Stimulated activated CD4-positive, alpha-beta T cell treated with anti-CD3 and anti-CD28 coated beads, Interleukin-2, amount 100 ng/mL, for 48 hours (primary cell): ENCODE measurements at places on chromosomes 1 and 21.

- no peak for DNase-seq
Measured at GRCh38 chr21:25649146-25649545, 10.1 kb downstream of the JAM2 start.

DNA sequence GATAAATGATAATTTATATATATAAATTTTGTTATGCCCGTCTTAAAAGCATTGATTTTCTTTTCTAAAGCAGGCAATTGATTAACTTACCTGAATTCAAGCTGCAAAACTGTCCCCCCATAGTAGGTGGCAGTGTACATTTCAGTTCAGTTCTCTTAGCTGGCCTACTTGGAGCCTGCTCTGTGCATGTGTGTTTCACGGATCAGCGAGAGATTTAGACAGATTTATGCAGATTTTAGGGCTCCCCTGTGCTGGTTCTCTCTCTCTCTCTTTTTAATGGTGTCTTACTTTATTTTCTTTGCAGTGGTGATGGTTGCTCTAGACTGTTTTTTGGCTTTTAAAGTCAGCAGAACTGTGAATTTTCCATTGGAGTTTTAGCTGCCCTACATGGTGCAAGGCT is 30.7 kb downstream of the CLIC4 start:
- no peak for DNase-seq

- no peak for DNase-seq
Measured at GRCh38 chr1:8660411-8660828, 157.0 kb downstream of the RERE start.

DNA sequence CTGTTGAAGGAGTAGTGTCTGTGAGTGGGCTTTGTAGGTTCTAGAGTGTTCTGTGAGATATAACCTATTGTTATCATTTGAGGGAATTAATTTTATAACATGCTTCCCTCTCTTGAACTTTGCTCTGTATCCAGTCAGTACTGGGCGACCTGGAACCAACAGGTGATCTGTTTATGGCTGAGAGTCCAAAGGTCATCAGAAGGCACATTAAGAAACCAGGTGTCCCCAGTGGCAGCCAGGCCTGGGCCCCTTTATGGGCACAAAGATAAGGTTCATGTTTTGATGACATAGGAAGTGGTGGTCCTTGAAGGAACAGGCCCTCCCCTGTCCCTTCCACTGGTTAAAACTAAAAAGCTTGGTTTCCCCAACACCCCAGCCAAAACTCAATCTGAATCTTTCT is 61.1 kb downstream of the FHAD1 start:
- DNase-seq: no peak

GRCh38 chr1:13494025-13494424 is 19.8 kb downstream of the LRRC38 start:
- no peak for DNase-seq

GRCh38 chr1:110588486-110588885 is 17.7 kb downstream of the KCNA2 start:
- DNase-seq: no peak

GRCh38 chr1:234649432-234650081 is 39.6 kb upstream of the IRF2BP2 start:
- DNase-seq: no peak

DNA sequence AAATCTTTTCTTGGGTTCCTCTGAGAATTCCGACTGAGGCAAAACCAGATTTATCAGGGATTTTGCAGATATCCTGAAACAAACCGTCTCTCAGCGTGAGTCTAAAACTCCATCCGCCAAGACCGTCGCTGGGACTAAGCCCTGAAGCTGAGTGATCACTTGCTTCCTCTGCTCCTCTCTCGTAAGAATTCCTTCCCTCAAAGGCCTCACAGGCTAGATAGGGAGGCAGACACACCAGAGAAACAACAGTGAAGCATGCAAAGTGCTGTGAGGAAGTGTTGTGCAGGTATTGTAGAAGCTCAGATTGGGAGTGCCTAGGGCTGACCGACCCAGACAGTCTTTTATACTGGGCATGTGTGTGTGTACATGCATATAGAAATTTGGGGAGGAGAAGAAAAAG is 119.1 kb downstream of the RGS7 start:
- DNase-seq: no peak

GRCh38 chr21:33824156-33824941 is 91.3 kb downstream of the ATP5PO start:
- DNase-seq: no peak

- DNase-seq: no peak
Measured at GRCh38 chr1:20705203-20705755, 12.5 kb downstream of the KIF17 start.

GRCh38 chr1:17347769-17348592 is 24.0 kb upstream of the PADI6 start:
- DNase-seq: no peak

DNA sequence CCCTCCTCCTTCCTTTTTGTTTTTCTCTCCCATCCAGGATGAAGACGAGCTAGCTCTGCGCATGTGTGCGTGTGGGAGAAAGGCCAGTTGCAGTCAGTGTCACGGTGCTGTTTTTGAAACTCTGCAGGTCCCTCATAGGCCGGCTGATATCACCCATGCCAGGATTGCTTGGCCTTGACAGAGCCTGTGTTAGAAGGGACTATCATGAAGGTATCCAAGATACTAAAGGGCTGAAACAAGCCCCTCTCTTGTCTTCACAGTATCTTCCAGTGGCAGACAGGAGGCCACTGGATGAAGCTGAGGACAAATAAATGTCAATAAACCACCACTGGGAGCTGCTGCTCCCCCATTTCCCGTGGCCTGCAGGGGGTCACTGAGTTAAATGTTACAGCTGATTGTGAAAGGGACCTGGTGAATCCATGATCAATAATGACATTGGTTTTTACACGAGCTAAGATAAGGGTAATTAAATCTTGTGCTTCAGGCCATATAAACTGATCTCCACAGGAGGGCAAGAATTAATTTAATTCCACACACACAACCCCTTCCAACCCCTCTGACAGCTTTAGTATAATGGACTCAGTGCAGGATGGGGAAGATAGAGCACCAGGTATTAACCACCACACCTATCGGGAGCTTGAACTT is 64.6 kb upstream of the TARBP1 start:
- DNase-seq: no peak

DNA sequence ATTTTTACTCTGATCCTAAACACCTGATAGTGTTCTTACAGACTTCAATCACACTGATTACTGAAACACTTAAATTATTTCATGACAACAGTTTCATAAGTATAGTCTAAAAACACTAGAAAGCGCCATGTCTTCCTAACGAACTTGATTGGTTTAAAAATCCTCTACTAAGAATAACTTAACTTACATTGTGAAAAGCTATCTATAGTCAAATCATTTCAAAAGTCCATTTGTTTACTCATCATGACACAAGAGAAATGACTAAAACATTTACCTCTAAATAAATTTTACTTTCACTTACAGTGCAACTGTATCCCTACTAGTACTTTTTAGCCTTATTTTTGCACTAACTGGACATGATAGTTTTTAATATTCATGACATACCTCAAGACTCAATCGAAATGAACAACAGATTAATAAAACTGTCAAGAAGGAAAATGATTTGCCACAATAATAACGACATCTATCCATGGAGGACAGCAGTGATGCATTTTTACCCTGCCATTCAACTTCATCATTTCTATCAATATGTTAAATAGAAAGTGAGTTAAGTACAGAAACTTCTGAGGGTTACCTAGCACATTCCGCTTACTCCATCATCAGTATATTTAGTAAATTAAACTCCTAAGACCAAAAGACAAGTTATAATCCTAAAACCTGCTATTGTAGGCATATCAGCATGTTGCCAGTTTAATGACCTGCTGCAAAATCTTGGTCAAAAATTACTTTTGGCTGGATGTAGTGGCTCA is 38.4 kb downstream of the AHCTF1 start:
- no peak for DNase-seq

- DNase-seq: peak; percentile 56
Measured at GRCh38 chr1:21368515-21369289, 71.2 kb upstream of the NBPF3 start.

DNA sequence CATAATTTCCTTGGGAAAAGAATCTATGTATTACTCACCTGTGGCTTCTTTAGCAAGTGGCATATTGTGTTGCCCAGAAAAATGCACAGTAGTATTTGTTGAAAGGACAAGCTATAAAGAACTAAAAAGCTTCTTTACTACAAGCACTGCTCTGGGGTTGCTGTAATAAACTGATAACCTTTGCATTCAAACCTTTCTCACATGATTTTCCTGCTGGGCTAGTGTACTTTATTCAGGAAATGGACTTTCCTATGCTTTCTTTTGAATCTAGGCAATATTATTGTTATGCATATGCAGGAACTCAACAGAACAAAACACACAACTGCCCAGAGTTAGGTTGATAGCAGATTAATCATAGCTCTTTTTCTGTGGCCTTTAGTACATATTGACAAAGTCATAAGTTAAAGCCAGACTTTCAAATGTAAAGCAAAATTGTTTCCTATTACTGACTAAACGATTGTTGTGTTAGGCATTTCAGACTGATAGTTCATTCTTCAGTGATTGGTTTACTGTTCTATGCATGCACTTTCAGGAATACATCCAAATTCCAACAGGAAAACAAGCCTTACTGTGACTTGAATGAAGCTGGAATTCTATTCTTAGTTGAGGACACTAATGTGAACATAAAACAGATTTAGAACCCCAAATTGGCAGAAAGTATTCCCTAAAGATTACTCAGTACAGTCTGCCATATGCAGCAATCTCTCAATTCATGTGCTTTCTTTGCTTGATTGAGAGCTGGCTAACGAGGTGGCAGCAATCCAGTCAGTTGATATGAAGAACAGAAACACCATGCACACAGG is 564.3 kb upstream of the NEGR1 start:
- DNase-seq: no peak

GRCh38 chr1:111517469-111518225 is 14.2 kb upstream of the ADORA3 start:
- DNase-seq: no peak

DNA sequence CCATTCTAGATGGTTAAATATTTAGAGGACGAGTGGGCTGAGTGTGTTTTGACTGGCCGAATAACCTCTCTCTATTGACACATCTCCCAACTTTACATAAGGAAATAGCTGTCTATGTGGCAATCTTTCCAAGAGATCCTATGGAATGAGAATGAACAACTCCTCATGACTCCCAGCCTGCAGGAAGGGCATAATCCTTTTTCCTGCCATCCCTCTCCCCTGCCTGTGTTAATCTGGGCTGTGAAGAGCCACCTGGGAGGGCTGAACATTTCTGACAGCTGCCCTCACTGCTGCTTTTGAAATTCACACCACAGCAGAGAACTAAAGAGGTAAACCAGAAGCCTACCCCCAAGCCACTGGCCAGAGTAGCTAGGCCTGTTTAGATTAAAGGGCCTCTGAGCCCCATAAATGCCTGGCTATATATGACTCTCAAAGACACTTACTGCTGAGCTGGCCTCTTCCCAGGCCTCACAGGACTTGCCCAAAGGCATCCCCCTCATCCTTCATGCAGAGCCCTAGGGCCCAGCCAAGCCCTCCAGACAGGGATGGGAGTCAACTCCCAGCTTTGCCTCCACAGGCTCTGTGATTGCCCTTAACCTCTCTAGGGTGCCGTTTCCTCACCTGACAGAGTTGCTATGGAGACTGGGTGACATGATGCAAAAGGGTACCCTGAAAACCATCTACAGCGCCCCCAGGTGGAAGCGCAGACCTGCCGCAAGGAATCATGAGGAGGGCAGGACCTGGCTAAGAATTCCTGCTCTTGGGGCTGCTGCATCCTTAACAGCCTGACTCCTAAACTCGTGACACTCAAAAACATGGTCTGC is 42.0 kb upstream of the LDLRAP1 start:
- DNase-seq: peak; percentile 18

DNA sequence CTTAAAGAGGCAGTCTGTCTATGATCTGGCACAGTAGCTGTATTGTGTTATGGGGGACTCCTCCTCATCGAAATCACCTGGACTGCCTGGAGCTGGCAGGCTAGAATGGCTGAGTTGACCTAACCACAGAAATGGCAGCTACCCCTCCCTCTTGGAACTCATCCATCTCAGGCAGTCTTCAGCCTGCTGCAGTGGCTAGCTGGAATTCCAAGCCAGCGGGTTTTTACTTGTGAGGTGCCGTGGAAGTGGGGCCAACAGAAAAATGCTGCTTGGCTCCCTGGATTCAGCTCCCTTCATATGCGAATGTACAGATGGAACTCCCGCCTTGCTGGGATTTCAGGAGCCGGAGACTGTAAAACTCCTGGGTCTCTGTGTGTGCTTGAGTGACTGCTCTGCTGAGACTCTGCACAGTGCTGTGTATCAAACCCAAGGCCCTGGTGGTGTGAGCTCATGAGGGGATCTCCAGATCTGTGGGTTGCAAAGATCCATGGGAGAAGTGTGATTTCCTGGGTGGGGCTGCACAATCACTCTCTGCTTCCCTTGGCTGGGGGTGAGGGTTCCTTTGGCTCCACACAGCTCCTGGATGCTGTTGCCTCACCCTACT is 316.9 kb downstream of the CTH start:
- DNase-seq: no peak

GRCh38 chr1:12539705-12540579 is 78.1 kb downstream of the DHRS3 start:
- no peak for DNase-seq

GRCh38 chr1:39866767-39867166 is 16.5 kb downstream of the TRIT1 start:
- DNase-seq: no peak
